ENCODE measurements at places on chromosomes 7 and 10.
A peak's percentile ranks its signal among the peaks of the same experiment; 100 is the strongest.

DNA sequence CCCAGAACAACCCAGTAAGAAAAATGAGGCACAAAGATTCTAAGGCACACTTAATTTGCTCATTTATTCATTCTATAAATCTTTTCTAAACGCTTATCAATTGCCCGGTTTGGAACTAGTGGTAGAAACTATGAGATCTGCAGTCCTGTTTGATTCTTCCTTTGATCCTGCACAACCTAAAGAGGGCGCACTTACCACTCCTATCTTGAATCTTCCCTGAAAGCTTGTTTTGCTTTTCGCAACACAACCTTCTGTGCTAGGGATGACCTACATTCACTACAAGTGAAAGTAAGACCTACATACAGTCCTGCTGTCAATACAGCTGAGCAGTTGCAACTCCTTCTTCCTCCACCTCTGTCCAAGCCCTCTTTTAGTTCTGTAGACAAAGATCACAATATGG is 12.6 kb upstream of the ARL4A start:
- peak; percentile 69 for DNase-seq

DNA sequence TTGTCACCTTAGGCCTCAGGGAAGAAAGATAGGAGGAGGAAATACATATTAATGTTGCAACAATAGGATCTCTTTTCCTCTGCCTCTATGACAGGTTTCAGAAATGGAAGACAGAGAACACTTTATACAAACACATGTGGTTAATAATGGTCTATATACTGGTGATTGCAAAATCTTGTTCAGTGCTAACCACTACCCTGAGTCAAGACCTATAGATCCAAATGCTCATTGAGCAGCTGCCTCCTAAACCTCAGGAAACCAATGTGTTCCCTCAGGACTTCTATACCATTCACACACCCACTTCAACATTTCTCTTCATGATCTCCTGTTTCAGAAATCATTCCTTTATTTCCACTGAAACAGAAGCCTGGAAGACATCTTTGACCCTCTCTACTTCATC is 32.5 kb upstream of the VWDE start:
- DNase-seq = no peak

DNA sequence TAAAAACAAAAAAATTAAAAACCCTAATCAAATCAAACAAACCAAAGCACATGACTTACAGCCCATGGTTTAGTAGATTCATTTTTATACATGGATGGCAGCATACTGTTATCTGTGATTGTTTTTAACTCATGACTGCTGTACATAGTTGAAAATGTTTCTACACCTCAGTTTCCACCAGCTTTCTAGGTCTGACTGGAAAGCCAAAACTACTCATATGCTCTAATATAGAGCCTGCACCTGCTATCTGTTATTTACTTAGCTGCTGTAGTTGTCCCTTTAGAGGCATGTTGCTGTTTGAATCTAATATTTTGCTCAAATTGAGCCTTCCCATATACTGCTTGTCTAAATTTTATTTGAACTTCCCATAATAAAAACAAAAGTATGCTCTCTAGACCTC is 289.9 kb upstream of the LRRN3 start:
- no peak for DNase-seq

DNA sequence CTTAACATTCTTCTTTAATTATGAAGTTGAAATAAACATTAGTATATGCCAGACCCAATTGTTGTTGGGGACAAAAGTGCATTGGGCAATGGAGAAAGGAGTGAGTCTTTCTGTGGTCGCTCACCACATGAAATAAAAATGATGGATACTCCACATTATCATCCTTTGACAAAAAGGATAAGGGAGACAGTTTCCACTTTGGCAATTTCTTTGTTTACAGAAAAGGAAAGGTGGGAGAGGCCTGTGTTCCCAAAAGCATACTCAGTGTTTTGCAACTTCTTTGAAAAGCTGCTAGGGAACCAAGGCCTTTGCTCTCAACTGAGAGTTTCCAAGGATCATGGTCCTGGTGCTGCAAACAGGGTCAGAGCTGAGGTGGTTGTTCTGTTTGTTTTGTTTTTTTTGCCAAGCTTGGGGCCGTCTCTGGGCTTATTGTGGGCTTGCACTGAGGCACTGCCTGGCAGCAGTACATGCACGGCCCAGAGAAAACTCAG is 341.9 kb downstream of the TNS3 start:
- no peak for DNase-seq

GRCh38 chr10:94108200-94108599 is 114.5 kb downstream of the PLCE1 start:
- DNase-seq = no peak

All from HuH-7.5 (cell line).